ENCODE measurements at places on chromosomes 2 and 18. TPM values are rescaled to one million over a fixed set of nuclear protein-coding genes. Genes with fewer than 3 reads are reported as not detected.

GRCh38 chr2:10325278-10326145, 22.8 kb downstream of the HPCAL1 start:
- DNase-seq: no peak

DNA sequence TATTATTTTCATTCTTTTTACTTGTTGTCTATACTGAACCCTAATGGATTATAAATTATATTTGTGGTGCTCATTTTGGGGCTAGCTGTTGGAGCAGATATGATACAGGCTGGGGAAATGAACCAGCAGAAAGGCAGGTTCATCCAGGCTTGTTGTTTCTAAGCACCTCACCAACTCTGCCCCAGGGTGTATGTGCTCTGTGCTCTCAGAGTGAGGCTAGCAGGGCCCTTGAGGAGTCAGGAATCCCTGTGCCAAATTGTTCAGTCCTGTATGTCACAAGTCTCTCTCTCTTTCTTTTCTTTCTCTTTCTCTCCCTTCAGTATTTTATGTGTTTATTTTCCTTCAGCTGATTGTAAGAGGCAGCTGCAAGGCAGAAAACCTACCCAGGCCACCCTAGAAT, 181.1 kb upstream of the DPP10 start:
- no peak for DNase-seq

ATP6V1C2 gene
- total RNA-seq: under 0.01 TPM

DNA sequence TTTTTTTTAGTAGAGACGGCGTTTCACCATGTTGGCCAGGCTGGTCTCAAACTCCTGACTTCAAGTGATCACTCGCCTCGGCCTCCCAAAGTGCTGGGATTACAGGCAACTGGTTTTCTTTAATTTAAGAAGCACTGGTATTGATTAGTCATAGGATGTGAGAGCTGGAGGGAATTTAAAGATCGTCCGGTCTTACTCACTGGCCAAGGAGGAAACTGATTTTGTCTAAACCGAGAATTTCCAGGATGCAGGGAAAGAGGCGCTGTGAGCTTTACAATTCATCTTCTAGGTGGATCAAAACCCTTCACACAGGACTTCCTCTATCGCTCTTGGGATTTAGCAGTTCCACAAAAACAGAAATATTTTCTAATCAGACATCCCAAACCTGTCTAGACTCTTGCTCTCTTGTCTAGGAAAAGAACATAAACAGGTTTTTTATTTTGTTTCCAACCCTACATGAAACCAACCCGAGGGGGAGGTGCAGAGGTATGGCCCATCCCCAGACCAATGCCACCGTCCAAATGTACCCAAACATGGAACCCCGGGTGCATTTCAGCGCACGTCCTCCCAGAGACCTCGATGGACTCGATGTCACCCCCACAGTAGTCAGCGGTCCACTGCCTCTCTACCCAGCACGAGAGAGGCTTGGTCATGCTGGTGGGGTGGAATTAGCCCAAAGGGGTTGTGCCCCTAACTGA, 12.5 kb upstream of the TUBB6 start:
- no peak for DNase-seq

- no peak for DNase-seq
Measured at GRCh38 chr18:56379256-56379655, 259.1 kb downstream of the TXNL1 start.

All from fibroblast of villous mesenchyme (primary cell).